A172 (cell line): ENCODE measurements at places on chromosomes 4 and X. TPM values are rescaled to one million over a fixed set of nuclear protein-coding genes. Genes with fewer than 3 reads are reported as not detected.

Gene VMA21
- 140 and 142 TPM in 2 replicates for total RNA-seq

Gene BRS3
- total RNA-seq: not detected in 2 replicates

Gene HERC5
- total RNA-seq: 13.1 and 14.5 TPM in 2 replicates

DNA sequence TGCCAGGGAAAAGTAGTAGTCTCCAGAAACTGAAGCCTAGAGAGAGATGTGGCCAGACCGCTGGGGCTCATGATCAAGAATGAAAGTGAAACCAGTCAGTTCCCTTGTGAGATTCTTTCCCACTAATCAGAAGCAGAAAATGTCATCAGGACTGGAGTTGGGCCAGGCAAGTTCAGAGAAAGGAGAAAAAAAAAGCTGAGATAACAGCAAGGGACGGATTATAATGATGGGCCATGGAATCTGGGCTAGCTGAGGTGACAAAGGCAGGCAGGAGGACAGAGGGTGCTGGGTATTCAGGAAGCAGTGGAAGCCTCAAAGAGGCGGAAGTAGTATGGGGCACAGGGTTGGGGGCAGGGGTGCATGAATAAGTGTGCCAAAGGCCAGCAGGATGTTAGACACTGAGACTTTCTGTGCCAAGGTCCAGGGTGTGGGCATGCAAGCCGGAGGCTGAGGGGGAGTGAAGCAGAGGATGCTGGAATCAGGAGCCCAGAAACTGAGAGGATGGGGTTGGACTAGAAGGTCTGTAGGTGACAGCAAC is 2.5 kb downstream of the CXorf38 start:
- DNase-seq: peak; percentile 75

DNA sequence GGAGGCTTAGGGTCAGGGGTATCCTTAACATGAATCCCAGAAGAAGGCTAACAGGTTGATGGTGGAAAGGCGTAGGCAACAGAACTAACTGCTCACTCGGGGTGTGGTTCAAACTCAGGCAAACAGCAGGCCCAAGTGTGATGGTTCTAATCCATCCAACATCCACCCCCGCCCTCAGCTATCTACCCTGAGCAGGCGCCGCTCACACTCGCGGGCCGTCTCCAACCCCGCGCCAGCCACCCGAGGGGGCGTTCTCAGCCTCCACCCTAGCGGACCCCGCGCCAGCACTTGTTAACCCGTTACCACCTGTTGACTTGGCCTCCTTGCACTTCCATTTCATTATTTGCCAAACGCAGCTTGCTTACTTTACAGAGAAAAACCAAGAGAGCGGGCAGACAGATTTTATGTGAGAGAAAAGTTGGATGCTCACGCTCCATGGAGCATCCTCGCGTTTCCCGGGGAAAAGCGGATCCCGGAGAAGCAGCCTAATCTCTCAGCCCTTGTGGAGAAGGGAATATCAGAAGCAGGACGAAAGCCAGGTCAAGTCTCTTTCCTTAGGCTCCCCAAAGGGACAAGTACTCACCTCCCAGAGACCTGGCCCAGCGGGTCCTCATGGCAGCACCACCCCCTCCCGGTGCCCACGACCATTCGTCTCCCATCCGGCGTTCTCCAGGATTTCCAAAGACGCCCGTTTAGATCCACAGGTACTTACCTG is 773 bp downstream of the SNCA start:
- DNase-seq: no peak

DNA sequence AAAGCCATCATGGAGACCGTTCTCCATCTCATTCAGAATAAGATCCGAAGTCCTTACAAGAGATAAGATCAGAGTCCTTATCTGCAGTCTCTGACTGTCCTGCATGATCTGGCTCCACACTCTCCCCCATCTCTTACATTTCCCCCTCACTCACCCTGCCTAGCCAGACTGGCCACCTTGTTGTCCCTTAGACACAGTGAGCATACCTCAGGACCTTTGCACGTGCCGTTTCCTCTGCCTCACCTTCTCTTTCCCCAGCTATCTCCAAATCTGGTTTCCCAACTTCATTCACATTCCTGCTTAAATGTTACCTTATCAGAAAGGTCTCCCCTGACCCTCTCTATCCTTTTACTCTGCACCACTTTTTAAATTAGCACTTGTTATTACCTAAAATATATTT is 44.0 kb downstream of the KLHL5 start:
- DNase-seq: no peak

DNA sequence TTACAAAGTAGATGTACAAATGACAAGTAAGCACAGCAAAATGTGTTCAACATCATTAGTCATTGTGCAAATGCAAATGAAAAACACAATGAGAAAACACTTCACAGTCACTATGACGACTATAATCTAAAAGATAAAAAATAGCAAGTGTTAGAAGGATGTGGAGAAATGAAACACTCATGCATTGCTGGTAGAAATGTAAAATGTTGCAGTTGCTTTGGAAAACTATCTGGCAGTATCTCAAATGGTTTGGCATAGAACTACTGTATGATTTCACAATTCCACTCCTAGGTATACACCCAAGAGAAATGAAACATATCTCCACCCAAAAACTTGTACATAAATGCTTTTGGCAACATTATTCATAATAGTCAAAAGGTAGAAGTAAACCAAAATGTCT is 459.7 kb upstream of the TRAM1L1 start:
- no peak for DNase-seq

Gene FAM9B
- total RNA-seq: not detected in 2 replicates

DNA sequence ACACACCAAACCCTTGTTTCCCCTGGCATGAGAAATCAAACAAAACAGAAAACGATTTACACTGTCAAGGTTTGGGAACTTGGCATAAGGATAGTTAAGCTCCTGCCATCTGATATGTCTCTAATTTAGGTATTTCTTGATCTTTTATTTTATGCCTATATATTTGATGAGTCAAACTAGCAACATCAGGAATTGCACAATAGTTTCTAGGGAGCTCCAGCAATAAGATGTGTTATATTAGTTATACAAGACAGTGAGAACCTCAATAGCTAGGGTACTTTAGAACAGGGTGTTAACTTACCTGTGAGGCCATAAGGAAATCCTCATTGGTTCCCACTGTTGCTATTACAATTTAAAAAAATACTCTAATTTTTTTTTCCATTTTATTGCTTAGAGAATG is 474.2 kb downstream of the GBA3 start:
- no peak for DNase-seq

DNA sequence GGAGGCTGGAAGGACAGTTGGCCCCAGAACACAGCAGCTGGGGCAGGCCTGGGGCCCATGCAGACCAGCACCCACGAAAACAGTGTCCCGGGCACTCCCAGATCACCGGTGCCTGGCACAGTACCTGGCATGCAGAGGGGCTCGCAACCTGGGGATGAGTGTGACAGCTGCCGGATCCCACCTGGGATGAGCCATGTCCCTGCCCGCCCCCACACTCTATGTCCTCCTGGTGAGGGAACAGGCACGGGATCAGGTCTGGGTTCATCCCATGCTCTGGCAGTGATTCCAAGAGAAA is 22.8 kb upstream of the PPP2R2C start:
- no peak for DNase-seq

GRCh38 chr4:123659730-123660129 is 263.1 kb downstream of the SPRY1 start:
- no peak for DNase-seq

DNA sequence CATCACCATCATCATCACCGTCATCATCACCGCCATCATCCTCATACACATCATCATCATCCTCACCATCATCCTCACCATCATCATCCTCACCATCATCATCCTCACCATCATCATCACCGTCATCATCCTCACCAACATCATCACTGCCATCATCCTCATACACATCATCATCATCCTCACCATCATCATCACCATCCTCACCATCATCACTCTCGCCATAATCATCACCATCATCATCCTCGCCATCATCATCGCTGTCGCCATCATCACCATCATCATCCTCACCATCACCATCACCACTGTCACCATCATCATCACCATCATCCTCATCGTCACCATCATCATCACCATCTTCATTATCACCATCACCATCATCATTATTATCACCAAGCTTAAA is 19.8 kb upstream of the DHRSX start:
- no peak for DNase-seq

Gene SERPINA7
- not detected in 2 replicates for total RNA-seq

GRCh38 chr4:161990721-161991120 is 173.1 kb downstream of the FSTL5 start:
- DNase-seq: no peak

- no peak for DNase-seq
Observed at GRCh38 chr4:26237916-26238315, 82.9 kb upstream of the RBPJ start.

DNA sequence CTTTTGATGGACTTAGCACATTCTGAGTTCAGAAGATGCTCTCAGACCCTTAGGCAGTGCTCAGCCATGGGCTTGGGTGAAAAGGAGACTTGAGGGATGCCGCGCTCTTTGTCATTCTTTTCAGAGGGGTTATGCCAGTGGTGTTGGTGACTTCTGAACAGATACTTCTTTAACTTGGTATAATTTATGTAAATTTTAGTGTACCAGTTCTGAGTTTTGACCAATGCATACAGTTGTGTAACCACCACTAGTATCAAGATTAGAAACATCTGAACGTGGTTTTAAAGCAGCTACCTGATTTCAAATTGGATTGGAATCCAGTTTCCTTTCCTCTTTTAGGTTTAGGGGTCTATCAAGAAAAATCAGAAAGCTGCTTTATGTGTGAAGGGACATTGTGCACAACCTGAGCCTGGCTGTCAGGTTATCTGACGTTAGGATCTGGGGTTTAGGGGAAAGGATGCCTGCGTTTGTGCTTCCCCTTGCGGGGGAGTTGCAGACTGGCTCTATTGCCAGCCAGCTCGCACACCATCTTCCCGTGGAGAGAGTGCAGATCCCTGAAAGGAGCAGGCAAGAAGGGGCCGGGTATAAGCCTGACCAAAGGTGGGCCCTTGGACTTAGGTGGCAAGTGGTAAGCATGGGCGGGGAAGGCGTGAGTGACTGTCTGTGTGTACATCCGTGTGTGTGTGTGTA is 19.0 kb downstream of the SMS start:
- no peak for DNase-seq

- DNase-seq: peak; percentile 5
Observed at GRCh38 chr4:20354120-20354519, 102.4 kb downstream of the SLIT2 start.

GRCh38 chr4:182907396-182907795 is 9.8 kb downstream of the DCTD start:
- DNase-seq: no peak

DNA sequence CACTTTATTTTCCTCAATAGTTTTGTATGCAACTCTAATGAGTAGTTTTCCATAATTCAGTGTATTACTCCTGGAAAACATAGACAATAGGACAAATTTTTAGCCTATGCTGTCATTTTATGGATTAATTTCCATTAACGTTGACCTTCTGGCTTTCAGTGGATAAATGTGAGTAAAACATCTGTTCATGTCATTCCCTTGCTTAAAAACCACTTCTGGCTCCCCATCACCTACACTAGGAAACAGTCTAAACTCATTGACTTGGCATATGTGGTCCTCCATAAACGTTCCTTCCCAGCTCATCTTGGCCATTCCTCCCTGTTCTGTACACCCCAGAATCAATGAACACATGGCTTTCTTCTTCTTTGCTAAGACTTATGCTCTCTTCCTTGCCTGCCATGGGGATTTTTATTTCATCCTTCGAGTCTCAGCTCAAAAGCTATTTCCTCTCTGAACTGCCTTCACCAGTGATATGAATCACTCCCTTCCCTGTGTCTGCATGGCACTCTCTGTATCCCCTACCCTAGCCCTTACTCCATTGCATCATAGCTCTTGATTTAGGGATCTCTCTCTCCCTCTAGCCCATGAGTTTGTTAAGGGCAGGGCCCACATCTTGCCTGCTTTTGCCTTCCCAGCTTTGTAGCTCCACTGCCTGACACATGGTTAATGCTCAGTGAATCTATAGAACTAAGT is 34.8 kb downstream of the DOCK11 start:
- DNase-seq: no peak

GRCh38 chr4:18020145-18020670 is 1.3 kb downstream of the LCORL start:
- DNase-seq: peak; percentile 4

DNA sequence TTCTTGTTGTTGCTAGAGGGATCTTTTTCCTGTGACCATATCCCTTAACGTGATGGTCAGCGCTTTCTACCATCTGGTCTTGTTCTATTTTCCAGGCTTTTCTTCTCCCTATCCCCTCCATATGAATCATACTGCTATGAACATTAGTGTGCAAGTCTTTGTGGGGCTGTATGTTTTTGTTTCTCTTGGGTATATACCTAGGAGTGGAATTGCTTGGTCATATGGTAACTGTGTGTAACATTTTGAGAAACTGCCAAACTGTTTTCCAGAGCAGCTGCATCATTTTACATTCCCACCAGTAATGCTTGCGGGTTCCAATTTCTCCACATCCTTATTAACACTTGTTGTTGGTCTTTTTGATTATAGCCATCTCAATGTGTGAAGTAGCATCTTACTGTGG is 121.4 kb downstream of the SPRY1 start:
- DNase-seq: no peak

GRCh38 chr4:10753856-10754402 is 69.4 kb upstream of the CLNK start:
- no peak for DNase-seq

DNA sequence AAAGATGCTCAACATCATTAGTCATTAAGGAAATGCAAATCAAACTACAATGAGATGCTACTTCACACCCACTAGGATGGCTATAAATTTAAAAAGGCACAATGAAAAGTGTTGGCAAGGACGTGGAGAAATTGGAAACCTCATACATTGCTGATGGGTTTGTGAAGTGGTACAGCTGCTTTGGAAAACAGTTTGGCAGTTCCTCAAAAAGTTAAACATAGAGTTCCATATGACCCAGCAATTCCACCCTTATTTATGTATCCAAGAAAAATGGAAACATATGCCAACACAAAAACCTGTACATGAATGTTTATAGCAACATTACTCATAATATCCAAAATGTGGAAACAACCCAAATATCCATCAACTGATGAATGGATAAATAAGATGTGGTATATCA is 101.3 kb upstream of the MAGEB10 start:
- DNase-seq: no peak

- peak; percentile 73 for DNase-seq
Observed at GRCh38 chr4:44150091-44150576, 298.5 kb downstream of the KCTD8 start.

GRCh38 chr4:162770761-162771490 is 395.8 kb downstream of the NAF1 start:
- DNase-seq: no peak

Gene PNMA6F
- total RNA-seq: not detected in 2 replicates

DNA sequence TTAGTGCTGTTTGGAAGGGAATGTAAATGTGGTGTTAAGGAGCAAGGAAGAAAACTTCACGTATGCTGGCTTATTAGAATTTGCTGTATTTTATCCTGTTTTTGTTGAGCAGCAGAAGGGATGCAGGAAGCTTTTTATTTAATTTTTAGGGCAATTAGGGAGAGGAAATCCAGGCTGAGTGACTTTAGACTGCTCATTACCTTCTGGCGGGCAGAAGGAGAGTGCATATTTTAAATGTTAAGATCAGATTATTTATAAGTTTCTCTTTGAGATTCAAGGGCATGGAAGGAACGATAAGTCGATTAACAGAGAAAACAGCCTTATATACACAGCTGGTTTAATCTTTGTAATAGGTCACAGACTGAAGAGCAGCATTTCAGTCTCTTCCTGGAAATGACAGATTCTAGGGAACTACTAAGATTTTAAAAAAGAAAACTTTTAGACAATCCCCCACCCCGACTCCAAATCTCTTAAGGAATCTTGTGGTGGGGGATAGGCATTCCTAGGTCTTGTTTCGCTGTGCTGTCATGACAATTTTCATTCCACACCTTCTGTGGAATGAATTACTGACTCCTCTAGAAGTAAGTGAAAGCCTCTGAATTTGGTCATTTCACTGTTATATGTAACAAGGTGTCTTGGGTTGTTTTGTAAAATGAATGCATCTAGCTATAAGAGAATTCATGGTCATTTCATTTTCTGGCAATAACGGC is 402.5 kb downstream of the RAPGEF2 start:
- no peak for DNase-seq
